Skeletal muscle cell (primary cell): ENCODE measurements at places on chromosomes 1 and 21.

DNA sequence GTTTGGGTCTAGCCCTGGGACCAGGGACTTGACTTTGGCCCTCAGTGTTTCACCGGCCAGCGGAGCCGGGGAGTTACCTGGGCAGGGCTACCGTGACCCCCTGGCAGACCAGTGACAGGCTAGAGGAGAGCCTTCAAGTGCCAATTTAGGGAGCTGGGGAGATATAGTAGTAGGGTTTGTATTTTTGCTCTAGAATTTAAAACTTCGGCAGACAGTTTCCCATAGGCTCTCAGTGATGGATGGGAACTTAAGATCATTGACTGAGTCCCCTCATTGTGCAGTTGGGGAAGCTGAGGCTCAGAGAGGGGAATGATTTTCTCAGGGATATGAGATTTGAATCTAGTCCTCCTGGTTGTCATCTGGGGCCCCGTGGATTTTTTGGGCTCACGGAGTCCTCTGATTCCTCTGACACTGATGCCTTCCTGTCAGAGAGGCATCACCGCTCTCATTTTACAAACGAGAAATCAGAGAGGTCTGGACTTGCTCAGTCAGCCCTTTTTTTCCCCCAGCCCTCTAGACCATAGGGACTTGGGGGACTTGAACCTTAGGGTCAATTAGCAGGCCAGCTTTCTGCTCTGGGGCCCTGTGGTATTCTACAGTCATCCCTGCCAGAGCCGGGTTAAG lies 58.3 kb upstream of the ACOT11 start:
- no peak for DNase-seq

DNA sequence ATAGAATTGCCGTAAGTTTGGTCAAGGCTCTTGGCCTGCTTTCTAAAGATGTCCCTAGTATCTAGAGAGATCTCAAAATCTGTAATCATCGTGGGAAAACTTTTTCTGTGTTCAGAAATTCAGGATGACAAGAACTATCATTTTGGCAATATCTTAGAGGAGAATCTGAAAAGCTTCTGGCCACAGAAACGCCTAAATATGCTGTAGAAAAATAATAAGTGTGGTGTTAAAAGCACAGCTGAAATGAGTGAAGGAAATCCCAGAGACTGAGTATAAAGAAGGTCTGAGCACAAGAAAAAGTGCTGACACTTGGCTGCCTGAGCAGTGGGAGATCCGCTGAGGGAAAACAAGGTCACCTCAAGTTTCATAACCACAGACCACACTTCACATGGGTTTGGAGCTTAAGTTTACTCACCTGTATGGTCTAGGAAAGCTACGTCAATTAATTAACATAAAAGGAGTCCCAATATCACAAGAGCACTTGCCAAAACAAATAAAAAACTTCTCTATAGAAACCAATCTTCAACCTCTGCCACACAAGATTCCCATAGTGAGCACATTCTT lies 235.2 kb upstream of the IRF2BP2 start:
- DNase-seq = no peak

- no peak for DNase-seq
These were observed 56.3 kb downstream of the PRPF38A start for GRCh38 chr1:52460694-52461093.

DNA sequence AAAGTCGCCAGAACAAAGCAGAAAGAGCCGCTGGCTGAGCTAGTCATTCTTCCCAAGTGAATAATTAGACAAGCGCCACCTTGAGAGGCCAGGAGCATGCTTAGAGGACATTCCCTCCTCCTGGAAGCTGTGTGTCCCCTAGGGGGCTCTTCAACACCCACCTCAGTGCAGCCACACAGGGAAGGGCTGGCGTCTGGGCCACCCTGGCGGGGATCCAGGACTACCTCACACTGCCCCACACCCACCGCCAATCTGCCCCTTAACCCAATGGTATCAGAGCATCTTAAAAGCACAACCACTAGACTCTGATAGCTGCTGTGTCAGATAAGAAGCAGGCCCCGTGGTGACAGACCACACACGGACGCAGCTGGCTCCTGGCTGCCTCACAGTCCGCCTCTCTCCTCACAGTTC lies 24.9 kb downstream of the SETD4 start:
- no peak for DNase-seq

DNA sequence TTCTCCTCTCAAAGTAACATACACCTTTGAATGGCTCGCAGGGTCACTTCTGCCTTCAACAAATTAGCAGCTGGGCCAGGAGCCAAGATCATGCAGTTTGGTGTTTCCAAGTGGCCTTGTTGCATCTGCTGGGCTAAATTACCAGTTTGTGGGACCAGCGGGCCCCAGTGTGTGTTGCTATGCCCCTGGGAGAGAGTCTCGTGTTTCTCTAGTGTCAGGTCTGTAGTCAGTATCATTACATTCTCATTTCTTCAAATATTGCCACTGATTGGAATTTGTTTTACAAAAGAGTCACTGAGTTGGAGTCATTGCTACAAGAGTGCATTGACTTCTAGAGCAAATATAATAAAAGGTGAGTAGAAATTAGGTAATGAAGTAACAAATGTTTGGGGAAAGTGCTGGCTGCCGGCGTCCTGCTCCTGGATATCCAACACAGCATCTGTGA lies 35.5 kb downstream of the RHOU start:
- no peak for DNase-seq

GRCh38 chr21:26961698-26962097 lies 5.2 kb downstream of the ADAMTS5 start:
- DNase-seq = no peak
